Stimulated activated CD4-positive, alpha-beta T cell treated with anti-CD3 and anti-CD28 coated beads, Interleukin-4, amount 100 ng/mL, for 48 hours (primary cell): ENCODE measurements at places on chromosomes 7 and 10.

GRCh38 chr7:29812185-29812876, 6.0 kb downstream of the WIPF3 start:
- no peak for DNase-seq

DNA sequence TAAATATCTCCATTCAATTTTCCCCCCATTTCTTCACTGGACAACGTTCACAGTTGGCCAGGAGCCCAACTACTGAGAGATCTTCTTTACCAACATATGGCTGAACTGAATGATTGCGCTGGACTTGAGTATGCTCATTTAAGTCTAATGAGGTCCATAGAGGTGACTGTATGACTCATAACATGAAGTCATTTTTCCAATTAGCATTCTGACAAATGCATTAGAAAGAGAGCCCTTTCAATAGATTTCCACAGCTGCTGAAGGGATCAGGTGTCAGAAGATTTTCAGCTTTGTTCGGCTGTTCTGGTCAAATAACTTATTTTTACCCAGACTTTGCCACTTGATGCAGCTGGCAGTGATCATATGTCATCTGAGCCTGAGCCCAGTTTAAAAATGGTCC, 438.0 kb downstream of the ETV1 start:
- DNase-seq, result no peak

- DNase-seq, result no peak
These were observed 25.7 kb upstream of the EIF4H start for GRCh38 chr7:74148491-74148890.

DNA sequence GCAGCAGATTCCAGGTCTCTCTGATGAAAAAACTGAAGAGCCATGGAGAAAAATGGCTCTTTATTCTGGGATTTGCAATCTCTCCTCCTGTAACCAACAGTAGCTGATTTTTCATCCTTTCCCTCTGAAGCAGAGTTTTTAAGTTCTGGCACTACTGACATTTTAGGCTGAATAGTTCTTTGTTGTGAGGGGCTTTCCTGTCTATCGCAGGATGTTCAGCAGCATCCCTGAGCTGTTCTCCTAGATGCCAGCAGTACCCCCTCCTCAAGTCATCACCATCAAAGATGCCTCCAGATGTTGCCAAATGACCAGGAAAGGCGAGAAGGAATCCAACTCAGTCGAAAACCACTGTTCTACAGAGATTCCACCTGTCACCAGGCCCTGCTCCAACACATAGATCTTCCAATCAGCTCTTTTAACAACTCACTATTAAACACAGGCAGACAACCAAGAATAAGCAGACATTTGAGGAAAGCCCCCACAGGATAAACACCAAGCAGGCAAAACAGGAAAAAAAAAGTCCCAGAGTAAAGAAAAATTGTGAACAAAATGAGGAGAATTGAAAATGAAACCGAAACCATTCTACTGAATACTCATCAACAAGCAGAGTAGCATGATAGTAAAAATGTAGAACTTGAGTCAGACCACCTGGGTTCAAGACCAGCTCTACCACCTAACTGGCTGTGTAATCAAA, 124.8 kb downstream of the MPP7 start:
- no peak for DNase-seq

DNA sequence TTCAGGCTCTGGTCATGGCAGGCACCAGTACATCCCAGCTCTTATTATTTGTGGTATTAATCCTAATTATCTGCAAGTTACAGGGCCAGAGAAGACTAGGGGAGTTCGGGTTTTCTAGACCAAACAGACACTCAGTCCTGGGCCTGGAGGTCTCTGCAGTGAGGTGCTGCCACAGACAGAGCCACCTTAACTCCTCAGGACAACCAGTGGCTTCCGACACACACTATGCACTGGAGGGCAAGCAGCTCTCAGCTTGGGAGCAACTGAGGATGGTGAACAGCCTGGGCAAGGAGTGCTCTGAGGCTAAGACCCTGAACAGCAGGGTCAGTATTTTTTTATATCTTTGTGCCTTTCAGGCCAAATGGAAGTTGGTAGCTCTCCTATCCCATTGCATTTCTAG, 19.0 kb downstream of the ACTA2 start:
- DNase-seq, result no peak

GRCh38 chr10:43371418-43371817, at the start of gene FXYD4:
TSS of gene FXYD4 (plus strand) at chr10:43371636. CDS start at chr10:43373747, 2,111 bp downstream.
- no peak for DNase-seq

- no peak for DNase-seq
These were observed 99.1 kb upstream of the AOAH start for GRCh38 chr7:36823353-36823752.

DNA sequence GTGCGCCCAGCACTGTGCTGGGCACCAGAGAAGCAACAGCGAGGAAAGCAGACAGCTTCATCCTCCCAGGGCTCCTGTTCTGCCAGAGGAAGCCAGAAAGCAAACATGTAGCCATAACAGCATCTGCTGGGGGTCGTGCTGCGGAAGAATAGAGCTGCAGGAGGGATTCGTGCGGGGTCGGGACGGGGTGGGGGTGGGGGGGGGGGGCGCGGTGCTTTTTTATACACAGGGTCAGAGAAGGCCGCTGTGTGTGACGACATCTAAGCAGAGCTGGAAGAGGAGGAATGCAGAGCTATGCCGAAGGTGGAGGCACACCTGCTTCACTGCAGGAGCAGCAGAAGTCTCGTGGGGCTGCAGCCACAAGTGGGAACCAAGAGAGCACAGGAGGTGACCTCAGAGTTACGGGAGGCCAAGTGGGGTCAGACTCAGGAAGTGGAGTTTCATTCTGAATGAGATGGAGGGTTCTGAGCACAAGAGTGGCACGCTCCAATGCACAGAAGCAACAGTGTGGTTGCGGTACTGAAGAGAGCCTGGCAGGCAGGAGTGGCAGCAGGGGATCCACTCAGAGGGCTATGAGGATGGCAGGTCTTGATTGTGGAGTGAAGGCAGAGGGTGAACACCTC, 11.1 kb downstream of the PKD1L1 start:
- DNase-seq, result no peak

DNA sequence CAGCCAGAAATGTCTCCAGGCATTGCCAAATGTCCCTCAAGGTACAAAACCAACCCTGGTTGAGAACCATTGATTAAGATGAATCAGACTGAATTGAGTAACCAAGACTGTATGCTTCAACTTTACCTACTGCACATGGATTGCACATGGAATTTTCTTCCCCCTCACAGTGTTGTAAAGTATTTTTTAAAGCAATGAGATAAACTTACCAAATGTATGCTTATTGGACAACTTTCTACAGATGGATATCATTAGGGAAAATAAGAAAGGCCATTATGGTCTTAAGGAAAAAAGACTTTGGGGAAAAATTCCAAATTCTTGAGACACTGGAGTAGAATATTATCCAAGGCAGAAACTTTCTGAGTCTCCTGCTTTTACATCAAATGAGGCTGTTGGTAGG, 20.9 kb upstream of the MTPN start:
- no peak for DNase-seq

GRCh38 chr10:87038786-87039185, 18.7 kb downstream of the FAM25A start:
- no peak for DNase-seq
